Activated CD8-positive, alpha-beta memory T cell treated with anti-CD3 and anti-CD28 coated beads for 48 hours (primary cell): ENCODE measurements at places on chromosomes 6 and 20.

DNA sequence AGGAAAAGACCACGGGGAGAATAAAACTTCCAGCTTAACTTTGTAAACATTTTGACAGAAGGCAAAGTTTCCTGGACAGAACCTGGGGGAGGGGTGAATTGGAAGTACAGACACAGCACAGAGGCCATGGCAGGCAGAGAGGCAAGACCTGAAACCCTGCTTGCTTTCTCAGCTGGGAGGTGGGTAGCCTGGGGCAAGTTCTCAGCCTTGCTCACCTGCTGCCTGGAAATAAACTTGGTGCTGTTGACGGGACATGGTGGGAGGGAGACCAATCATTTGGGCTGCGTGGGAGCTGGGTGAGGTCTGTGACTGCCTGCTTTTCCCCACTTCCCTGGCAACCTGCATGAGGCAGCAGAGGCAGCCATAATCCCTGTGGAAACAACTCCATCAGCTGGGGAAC, 221.3 kb downstream of the MOXD1 start:
- DNase-seq: no peak

DNA sequence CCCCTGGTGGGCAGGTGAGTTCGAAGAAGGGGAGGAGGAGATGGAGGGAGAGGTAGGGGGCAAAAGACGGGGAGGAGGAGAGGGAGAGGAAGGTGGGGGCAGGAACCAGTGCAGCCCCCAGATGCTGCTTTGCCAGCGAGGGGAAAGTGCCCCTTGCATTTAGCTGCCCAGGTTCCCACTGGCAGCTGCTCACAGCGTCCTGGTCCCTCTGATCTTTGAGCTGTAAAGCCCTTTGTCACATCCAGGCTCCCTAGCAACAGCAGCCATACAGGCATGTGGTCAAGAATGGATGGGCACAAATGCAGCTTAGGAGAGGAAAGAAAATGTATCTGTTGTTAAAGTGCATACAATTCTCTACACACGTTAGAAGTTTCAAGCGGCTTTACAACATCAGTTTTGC, 160.9 kb downstream of the CD83 start:
- no peak for DNase-seq

DNA sequence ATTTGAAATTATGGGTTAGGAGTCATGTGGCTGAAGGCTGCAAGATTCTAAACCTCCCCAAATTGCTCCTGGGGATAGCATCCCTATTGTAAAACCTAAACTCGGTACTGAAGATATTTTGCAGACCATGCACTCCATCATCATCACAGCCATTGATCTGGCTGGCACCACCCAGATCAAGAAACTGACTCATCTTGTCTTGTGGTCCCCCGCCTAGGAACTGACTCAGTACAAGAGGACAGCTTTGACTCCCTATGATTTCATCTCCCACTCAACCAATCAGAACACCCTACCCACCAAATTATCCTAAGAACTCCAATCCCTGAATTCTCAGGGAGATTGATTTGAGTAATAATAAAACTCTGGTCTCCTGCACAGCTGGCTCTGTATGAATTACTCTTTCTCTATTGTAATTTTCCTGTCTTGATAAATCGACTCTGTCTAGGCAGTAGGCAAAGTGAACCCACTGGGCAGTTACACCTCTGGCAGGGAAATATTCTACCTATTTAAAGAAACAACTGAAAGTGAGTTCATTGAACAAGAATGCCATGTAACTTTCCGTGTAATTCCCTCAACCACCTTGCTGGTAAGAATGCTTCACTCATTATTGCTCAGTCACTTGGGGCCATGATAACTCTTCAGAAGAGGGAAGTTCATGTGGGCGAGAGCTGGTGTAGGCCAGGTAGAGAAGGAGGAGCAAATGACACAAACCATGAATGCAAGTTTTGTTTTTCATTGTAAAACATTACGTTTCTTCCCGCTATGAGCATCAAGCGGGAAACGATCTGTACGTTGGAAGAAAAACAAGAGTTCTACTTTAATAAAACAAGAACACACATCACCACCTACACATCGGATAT, 602.9 kb upstream of the ARID1B start:
- no peak for DNase-seq

GRCh38 chr6:25927756-25928216, 2.7 kb downstream of the SLC17A2 start:
- DNase-seq: no peak

- no peak for DNase-seq
These were observed 137.0 kb upstream of the TNFAIP3 start for GRCh38 chr6:137729866-137730629.

DNA sequence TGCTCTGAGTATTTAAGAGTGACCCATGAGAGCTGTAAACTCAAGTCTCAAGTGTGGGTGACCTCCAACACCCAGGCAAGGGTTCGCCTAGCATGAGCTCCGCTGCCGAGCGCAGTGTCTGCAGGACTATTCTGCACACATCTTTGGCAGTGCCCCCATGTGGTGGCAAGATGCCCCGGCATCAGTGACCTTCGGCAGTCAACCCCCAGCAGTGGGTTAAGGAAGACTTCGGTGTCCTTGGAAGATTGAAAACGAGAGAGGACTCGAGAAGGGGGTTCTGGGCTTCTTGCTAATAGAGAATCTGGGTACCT, 43.1 kb downstream of the RBM38 start:
- no peak for DNase-seq

DNA sequence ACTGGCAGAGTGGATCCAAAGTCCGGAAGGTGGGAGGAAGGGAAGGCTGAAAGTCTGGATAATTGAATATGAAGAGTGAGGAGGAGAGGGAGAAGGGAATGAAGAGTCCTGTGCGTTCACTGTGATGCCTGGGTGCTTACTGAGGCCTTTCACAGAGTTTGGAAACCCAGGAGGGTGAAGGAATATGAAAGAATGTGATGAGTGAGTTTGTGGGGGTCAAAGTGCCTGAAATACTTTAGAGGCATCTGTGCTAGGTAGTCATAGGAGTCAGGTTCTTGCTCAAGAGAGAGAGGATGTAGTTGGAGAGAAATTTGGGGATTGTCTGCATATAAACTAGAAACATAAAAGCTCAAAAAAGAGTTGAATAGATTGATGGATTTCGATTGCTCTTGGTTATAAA, 20.7 kb downstream of the NKX2-4 start:
- DNase-seq: no peak

DNA sequence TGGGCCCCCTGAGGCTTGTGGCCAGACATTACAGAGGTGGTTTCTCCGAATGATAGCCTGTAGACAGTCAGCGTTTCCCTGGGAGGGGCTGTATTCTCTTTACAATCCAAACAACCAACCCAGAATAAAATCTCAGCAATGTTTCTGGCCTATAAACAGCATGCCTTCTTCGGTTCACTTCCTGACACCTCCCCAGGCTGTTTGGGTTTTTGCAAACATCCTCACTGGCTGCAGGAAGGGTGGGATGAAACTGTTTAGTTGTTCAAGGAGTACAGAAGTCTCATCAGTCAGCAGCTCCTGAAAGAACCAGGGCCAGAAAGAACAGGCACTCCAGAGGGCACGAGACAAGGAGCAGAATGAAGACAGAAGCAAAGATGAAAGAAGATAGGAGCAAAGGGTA, 350.0 kb downstream of the QKI start:
- DNase-seq: no peak

DNA sequence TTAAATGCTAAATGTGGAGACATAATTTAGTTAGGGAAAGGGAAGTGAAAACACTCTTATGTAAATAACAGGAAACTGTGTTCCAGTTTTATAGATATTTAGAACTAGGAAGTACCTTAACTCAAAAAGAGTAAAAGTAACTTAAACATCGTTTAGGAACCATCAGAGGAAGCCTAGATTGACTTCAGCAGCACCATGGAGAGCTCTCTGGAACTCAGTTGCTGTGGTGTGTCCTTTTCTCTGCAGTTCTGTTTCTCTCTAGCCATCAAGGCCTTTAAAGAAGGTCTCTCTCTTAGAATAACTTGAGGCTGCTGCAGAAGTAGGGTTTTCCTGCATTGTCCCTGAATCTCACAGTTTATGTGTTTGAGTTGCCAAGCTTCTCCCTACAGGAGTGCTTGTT, 26.9 kb downstream of the CLVS2 start:
- DNase-seq: no peak

DNA sequence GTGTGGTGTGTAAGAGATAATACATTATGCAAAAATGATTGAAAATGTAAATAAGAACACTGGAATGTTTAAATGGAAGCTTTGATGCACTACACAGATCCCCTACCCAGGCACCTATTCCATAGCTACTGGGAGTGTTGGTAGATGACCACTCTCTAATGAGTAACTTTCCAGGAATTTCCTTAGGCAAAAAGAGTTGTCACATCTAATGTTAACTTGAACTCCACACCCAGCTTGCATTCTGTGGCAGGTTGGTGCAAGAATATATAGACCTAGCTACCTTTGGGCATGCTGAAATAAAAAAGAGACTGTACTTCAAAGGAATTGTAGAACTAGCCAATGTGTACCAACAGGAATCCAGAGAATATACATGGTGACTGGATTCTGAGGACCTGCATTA, 1254.2 kb upstream of the EYS start:
- no peak for DNase-seq

- DNase-seq: no peak
These were observed 406.1 kb upstream of the HSF2 start for GRCh38 chr6:121993362-121993761.

GRCh38 chr20:62787866-62788265, 8.4 kb upstream of the MRGBP start:
- no peak for DNase-seq

GRCh38 chr6:73858376-73858775, 162.4 kb downstream of the CD109 start:
- DNase-seq: no peak

DNA sequence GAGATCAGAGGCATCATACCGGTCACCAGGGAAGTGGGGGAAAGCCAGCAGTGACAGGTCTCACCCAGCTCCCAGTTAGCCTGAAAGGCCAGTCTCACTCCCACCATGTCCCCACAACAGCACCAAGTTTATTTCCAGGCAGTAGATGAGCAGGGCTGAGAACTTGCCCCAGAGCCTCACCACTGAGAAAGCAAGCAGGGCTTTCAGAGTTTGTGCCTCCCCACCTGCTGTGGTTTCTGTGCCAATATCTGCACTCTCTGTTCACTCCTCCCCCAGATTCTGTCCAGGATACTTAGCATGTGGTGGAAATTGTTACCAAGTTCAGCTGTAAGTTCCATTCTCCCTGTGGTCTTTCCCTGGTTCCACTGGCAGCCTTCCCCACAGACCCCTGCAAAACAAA, 255.0 kb upstream of the HTR1E start:
- DNase-seq: no peak

- no peak for DNase-seq
These were observed 70.6 kb downstream of the CDC40 start for GRCh38 chr6:110250838-110251237.

DNA sequence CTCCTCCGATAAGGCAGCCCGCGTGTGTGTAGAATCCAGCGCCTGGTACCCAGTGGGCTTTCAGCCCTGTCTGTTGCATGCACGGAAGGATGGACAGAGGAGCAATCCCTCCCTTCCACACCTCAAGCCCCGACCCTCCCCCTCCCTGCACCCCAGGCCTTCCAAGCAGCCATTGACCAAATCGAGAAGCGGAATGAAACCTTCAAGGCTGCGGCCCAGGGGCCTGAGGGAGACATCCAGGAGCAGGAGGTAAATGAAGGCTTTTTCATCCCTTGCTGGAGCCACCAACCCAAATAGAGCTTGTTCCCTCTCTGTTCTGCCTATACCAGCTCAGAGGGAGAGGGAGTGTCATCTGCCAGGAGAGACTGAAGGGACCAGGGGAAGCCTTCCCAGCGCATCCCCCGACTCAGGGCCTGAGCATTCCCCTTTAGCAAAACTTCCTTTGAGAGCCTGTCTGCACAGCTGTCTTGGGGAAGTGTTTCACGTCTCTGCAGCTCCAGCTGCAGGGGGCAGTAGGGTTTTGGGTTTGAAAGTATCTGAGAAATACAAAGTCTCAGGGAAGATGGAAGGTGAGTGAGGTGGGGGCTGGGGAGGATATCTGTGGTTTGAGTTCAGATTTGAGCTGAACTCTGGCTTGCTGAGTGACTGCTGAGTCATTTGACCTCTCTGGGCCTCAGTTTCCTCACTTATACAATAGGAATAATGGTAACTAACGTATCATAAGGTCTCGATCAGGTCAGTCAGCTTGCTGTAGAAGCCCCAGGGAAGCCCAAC, 16.1 kb downstream of the FGD2 start:
- DNase-seq: no peak

DNA sequence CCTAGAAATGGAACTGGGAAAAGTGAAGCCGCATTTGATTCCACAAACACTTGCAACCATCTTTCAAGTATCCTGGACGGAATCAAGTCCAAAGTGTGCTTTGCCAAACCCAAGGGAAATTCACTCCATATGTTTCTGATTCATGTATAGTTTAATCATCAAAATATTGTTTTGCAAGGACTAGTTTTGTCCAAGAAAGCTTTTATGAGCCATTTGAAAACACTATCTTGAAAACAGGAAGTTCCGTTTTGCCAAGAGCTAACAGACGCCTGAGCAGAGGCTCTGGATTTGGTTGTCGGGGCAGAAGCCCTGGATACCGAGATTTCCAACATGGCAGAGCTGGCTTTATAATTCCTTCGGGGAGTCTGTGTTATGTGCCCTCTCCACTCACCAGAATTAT, 251.1 kb downstream of the PHACTR1 start:
- no peak for DNase-seq

DNA sequence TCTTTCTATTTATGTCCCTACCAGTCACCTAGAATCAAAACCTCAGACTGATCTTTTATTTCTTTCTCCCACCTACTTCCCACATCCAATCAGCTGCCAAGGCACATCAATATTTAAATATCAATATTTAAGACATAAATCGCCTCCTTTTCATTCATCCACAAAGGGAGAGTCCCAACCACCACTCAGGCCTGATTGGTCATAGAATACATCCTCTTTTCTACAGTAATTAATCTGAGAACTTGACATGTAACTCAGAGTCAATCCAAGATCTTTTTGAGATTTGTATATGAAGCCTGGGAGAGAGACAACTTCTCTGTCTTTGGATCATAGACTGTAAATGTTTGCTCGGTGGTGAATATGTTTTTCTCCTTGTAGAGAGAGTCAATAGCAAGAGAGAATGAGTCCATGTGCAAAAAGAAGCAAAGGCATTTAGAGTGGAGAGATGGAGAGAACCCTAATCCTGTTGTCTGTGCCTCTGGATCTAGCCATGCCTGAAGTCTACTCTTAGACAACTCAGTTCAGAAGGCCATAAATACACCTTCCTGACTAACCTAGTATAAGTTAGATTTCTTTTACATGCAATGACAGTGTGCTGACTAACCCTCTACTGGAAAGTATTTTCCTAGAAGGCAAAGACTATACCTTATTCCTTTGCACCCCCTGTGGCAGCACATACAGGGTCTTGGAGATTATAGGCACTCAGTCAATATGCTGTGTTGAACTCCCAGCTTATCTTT, 12.1 kb upstream of the NEDD9 start:
- DNase-seq: no peak

DNA sequence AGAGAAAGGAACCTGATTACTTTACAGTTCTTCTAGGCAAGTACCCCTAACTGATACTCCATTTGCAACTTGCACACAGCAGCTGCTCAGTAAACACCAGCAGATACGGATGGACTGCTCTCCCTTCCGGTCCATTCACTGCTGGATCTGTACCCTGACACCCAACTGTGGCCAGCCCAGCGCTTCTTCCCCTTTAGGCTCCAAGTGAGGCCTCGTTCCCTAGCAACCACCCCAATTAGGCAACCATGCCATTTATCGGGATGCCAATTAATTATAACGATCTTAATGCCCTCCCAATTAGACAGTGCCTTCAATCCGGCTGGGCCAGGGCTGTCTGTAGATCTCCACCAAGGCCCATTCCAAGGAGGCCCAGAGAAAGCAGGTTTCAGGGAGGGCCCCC, 3.2 kb downstream of the SULF2 start:
- no peak for DNase-seq
